Stimulated activated CD4-positive, alpha-beta T cell treated with anti-CD3 and anti-CD28 coated beads, Interleukin-4, amount 100 ng/mL, for 1 hour (primary cell): ENCODE measurements at places on chromosomes 2 and 18.

DNA sequence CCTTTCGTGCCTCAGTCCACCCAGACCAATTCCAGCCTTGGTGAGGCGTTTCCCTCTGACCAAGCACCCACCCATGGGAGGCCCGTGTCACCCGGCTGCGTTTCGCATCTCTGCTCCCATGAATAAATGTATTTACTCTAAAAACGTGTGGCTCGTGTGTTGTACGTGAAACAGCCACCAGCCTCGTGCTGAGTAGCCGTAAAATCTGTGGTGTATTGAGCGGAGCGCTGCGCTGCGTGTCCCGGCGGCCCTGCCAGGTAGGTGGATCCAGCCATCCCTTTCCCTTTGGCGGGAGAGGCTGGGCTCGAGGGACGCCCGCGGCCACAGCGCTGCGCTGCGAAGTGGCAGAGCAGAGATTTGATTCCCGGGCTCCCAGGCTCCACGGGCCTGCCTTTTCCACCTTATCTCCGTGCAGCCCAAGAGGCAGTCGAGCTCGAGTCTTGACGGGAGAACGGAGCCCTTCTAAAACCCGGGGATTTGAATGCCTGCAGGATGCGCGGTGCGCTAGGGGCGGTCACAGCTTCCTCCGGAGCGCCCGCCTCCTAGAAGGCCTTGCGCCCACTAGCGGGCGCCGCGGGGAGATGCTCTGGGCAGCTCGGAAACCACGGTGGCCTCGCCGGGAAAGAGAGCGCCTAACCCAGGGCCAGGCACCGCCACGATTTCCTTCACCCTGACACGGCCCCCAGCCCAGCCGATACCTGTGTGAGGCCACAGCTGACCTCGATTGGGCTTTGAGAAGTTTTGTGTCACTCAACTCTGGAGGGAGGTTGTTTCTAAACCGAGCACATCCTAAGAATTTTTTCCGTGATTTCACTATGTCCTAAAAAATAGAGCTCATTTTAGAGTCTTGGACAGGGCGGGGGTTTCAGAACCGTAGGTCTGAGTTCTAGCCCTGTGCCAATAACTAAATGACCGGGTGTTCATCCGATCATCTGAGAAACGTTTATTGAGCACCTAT lies 3.9 kb upstream of the PSMD1 start:
- DNase-seq: peak; percentile 83

GRCh38 chr2:45816272-45816671 lies 164.8 kb downstream of the PRKCE start:
- no peak for DNase-seq

DNA sequence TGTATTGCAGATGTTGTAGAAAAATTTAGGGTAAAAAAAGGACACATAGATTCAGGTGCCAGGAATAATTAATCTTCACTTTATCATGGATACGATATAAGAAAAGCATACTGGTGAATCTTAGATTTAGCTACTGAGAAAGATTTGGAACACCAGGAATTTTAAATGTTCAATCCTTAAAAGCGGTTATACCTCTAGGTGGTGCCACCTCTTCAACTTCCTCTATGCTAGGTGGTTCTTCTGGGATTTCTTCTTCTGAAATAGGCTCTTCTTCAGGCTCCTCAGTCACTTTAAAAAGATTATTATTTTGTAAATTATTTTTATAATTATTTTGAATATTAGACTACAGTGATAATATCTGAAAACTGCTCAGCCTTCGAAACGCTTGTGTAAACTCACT lies 133.1 kb downstream of the TTN start:
- no peak for DNase-seq

DNA sequence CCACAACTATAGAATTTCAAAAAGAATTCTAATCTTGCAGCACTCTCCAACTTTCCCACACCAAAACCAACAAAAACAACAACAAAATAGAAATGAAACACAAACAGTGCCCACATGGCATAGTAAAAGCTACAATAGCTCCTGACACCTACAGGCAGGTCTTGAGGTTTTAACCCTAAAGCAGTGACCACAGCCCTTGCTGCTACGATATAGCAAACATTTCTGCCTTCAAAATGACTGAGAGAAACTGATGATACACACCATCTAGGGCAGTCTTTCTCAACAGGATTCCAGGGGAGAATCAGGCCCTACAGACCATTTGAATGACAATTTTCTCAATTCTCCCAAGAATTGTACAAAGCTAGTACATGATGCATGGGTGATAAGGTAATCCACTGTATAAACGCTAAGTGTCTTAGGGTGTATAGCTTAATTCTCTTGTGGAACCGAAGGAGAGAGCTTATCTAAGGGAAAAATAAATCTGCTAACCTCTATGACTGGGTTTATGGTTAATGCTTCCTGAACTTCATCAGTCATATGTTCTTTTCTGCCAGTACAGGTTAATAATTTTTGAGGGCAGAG lies 46.5 kb downstream of the TRAK2 start:
- no peak for DNase-seq

- DNase-seq: no peak
Measured at GRCh38 chr2:231693956-231694355, 14.4 kb upstream of the PTMA start.

- DNase-seq: no peak
Measured at GRCh38 chr18:23503963-23504344, 643 bp downstream of the RMC1 start.

- DNase-seq: no peak
Measured at GRCh38 chr2:150100336-150100735, 387.1 kb downstream of the RND3 start.

DNA sequence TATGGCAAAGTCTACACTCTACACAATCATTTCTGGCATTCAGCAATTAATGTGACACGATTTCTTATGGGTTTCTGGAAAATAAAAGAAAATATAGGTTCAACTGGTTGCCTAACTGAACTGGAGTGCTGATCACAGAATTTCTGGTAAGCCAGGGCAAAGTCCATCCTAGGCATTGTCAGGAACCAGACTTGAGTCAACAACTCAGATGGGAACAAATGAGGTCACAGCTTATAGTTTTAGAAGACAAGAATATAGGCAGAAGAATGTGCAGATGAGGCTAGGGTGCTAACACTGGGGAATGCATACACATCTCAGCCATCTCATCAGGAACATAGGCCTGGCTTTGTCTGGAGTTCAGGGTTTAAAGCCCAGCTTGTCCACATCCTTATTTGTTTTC lies 317.2 kb upstream of the ID2 start:
- no peak for DNase-seq

DNA sequence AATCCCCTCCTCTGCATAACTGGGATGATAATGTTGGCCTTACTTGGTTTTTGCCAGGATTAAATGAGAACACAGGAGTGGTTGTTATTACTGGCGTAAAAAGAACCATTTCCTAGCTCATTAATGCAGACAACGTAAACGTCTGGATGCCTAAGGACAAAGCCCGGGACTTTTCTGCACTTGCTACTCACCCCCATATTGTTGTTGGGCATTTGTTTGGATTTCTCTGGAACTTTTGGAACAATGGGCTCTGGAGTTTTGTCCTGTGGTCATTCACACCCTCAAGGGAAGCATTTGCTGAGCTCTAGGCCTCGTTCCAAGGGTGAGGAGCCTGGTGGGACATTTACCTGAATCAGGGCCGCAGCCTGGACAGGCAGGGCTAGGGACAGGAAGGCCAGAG lies 76.0 kb downstream of the HS1BP3 start:
- no peak for DNase-seq

DNA sequence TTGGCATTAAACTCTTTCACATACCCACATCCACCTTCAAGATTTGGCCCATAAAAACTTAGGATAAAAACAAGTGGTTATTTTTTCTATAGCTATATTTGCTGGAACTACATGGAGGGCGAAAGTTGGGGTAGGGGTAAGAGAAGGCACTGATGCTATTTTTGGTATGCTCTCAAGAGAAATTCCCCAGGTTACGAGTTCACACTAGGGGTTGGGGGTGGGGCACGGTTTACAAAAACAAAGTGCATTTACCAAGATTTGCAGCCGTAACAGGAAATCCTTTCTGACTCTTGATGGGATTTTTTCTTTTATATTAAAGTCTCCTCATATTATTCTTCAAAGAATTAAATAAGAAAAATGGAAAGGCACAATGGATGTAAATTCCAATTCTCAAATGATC lies 6.8 kb downstream of the SERPINE2 start:
- no peak for DNase-seq

DNA sequence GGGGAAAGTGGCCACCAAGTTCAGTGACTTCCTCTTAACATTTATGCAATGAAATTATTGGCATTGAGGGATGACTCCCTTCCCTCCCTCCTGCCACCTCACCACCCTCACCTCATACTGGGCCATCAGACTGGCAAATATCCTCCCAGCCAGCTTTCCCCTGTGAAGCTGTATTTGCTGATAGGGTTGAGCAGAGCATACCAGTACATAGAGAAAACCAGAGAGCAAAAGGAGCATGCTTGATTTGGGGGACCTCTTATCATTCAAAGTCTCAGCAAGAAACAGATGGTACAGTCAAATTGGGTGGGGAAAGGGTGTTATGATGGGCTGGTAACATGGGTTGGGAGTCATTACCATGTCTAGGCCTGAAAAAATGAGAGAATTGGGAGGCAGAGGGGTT lies 19.1 kb upstream of the B3GNT2 start:
- DNase-seq: no peak

DNA sequence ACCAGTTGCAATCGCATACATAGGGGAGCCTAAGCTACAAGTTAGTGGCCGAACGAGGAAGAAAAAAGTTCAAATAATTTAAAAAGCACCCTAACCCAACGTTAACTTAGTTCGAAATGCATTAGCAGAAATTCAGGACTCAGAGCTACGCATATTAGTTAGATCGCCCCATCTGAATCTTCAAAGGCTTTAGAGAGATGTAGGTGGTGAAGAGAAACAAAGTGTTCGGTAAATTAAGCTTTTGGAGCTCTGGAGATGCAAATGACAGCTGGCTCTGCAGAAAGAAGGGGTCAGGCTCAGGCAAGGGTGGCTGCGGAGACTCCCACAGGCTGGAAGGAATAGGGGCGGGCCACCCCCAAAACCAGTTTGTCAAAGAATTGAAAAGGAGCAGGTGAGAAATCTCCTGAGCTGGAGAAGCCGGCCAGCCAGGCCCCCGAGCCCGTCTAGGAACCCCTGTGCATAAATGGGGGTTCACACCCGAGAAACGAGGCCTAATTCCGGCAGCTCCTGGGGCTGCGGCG lies 621 bp downstream of the TXNL1 start:
- peak; percentile 14 for DNase-seq

DNA sequence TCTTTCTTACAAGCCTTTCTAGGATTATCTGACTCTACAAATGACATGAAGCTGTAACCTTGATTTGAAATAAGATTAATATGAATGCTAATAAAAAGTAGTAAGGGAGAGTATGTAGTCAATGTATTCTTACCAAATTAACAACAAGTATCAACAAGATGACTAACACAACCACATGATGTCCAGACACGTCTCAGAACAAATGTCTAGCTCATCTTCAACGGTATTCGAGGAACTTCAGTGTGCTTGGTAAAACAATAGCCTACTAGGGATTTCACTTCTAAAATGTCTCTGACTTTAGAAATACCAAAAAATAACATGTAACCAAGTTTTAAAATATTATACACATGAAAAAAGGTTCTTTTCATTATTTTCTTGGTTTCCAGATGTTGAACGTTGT lies 3.4 kb downstream of the HDLBP start:
- DNase-seq: no peak

DNA sequence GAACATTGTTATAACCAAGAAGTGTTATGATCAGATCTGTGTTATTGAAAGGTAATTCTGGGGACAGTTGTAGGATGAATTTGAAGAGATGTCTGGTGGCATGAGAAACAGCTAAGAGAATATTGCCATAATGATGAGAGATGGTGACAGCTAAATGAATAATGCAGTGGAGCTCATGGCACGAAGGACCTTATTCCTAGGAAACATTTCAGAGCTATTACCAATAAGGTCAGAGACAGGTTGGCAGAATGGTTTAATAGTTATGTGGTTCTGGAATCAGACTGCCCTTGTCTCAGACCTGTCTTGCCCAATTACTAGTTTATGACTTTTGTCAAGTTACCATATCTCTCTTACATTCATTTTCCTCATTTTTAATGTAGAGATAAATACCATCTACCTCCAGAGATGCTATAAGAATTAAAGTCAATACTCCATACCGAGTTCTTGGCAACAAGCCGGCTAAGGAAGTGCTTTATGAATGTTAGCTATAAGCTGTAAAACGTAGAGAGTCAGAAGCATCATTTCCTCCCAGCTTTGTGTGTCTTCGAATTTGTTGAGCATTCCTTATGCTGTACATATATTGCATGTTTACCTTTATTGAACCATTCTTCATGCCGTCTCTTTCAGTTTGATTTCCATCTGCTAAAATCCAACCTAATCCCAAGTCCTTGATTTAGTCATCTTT lies 73.6 kb upstream of the COL5A2 start:
- no peak for DNase-seq

DNA sequence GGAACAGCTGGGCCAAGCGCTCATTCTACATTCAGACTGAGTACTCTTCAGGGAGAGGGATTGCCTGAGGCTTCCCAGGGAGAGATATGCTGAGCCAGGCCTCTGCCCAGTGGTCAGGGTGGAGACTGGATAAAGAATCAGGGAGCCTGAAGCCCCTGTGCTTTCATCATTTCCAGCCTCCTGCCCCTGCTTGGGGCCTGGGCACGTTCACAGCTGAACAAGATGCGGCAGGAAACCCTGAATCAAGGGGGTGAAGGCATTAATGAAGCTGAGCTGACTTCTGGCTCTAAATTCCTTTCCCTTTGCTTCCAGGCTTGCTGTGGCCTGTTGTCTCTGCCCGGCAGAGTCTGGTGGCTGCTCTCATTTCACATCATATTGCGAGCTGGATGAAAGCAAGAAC lies 35.0 kb downstream of the RPL37A start:
- no peak for DNase-seq

GRCh38 chr18:3233433-3234168 lies 13.8 kb upstream of the MYOM1 start:
- no peak for DNase-seq

GRCh38 chr18:11871501-11871900 lies 20.3 kb downstream of the CHMP1B start:
- DNase-seq: no peak

DNA sequence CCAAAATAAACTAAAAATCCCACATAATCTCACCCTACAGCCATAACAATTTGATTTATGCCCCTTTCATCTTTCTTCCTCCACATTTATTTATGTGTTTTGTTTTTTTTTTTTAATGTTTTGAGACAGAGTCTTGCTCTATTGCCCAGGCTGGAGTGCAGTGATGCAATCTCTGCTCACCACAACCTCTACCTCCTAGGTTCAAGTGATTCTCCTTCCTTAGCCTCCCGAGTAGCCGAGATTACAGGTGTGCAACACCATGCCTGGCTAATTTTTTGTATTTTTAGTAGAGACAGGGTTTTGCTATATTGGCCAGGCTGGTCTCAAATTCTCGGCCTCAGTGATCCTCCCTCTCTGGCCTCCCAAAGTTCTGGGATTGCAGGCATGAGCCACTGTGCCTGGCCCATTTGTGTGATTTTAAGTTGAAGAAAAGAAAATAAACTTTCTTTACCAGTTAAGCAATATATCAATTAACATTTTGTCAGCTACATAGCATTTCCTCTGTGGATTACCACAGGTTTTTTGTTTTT lies 35.9 kb upstream of the LPIN2 start:
- no peak for DNase-seq
